ENCODE measurements at places on chromosomes 12 and 14.

- DNase-seq: no peak
Observed at GRCh38 chr14:97771340-97772045, 974.3 kb downstream of the VRK1 start.

DNA sequence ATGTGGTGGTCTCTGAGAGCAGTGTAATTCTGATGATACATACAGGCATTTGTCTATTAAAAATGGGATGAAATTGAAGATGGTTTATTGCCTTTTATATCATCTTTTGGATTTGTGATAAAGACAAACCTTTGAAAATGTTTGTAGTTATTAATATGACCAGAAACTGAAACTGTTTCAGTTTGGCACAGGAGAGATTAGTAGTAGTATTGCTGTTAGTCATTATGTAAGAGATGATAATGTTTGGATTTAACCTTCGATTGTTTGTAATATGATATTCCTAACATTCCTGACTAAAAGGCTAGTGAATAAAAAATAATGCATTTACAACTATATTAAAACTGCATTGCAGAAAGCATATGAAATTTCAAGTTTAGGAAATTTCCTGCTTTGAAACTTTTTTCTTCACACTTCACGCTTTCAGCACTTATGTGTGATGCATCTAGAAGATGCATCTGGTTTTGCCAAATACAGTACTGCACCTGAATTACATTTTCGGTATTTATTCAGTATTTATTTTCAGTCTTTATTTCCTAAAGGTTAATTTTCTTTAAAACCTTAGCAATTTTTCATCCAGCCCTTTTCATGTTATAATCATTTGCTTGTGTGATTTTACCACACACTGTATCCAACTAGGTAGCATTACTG lies 25.5 kb downstream of the ADIPOR2 start:
- no peak for DNase-seq

GRCh38 chr12:92566448-92567019 lies 136.3 kb upstream of the PLEKHG7 start:
- DNase-seq: no peak

DNA sequence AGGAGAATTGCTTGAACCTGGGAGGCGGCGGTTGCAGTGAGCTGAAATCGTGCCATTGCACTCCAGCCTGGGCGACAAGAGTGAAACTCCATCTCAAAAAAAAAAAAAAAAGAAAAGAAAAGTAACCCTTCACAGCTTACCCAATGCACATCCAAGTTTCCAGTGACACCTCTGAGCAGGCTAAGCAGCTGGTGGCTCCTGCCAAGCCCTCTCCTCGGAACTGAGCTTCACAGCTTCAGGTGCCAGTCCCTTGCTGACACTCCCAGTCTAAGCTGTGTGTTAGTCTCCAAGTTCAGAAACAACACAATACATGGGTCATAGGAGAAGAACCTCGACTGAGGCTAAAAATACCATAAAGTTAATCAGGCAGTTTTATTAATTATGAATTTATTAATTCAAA lies 7.9 kb downstream of the CD9 start:
- DNase-seq: no peak

GRCh38 chr14:65179918-65180724 lies 77.8 kb upstream of the MAX start:
- DNase-seq: no peak

DNA sequence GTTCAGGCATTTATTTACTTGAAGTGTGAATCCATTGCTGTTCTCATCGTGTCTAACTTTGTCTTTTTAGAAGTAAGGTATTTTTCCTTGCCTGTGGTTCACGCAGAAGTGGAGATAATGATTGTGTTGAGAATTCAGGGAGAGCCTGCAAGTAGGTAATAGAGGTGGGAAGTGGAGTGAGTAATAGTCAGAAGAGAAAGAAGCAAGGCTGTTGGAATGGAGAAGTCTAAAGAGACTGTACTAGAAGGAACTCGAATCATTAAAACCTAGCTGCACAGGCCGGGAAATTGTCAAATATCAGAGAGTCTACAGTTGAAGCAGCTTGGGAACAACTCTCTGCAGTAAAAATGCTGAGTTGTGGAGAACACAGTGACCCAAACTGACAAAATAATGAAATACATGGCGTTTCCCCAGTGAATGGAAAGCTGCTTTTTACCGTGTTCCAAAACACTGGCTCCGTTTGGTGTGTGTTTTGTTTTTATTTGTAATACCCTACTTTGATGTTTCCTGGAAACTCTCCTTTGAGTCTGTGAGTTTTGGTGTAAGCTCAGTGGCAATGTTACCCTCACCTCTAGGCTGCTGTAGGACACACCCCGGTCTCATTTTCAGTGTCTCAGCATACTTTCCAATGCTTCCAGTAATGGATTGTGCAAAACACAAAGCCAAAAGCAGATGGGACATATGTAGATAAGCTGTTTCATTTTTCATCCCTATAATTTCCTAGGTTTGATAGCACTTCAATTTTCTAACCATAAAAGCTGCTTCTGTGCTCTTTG lies 146.6 kb downstream of the CRADD start:
- no peak for DNase-seq

GRCh38 chr12:109331301-109331952 lies 16.3 kb upstream of the MYO1H start:
- peak; percentile 27 for DNase-seq

DNA sequence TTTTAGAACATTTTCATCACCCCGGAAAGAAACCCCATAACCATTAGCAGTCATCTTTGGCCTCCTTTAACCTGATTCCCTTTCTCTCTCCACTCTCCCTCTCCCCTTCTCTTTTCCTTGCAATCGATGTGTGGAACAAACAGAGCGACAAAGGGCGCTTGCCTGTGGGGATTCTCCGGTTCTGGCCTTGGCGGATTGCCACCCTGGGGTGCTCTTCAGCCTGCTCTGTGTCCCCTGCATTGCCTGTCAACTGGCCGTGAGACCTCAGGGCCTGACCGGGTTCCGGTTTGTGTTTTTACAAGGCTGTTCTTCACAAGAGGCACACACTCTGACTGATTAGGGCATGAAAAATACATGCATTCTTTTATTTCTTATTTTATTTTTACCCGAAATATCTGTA lies 27.8 kb downstream of the LRTM2 start:
- DNase-seq: no peak

DNA sequence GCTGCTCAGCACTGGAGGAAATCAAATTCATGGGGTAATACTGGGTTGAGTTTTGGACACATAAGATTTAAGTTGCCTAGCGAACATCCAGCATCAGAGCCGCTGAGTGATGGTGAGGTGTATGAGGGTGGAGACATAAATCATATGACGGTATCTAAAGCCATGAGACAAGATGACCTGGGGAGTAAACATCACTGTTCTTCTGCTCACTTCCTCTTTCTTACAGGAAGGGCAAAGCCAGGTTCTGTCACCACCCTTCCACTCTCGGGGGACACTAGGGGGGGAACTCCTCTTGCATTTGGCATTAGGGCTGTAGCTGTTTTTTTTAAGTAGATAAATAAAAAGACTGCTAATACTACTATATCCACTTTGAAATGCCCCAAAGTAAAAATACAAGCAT lies 24.0 kb downstream of the PRDM4 start:
- no peak for DNase-seq

DNA sequence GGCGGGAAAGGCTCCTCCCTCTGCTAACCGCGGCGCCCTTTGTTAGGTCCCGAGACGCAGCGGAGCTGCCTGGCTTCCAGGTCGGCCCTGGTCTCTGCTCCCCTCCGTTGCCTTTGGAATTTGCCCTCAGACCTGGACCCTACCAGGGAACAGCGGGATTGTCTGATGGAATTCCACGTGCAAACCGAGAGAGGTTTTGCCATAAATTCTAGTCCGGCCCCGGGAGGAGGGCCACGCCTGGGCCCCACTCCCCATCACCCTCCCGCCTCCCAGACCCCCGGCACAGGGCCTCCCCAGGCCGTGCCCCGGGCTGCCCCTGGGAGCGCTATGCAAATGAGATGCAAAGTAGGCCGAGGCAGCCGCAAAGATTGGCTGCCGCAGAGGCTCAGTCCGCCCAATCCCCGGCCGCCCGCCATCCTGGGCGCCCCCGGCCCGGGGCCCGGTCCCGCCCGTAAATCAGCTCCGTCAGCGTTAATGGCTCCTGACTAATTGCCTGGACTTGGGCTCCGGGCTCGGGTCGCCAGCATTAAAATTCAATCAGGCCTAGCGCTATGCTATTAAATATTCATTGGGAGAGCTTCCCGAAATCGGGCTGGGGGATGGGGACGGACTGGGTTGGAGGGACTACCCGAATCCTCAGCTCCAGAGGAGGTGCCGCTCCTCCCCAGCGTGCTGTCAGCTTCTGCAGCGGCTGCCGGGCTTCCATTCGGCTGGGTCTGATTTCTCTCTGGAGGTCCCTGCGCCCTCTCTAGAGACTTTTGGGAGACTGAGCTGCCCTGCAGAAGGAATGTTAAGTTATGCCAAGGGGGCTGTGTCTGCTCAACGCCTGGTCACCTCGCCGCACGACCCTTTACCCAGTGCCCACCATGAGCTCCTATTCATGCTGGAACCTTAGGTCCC lies 15.7 kb upstream of the FIGNL2 start:
- DNase-seq: no peak

GRCh38 chr12:49767333-49767732 lies 26.0 kb downstream of the TMBIM6 start:
- DNase-seq: no peak

- no peak for DNase-seq
Observed at GRCh38 chr14:97571866-97572555, 774.8 kb downstream of the VRK1 start.

- DNase-seq: no peak
Observed at GRCh38 chr12:71763677-71764379, 9.2 kb downstream of the RAB21 start.

GRCh38 chr14:23704890-23705289 lies 68.7 kb downstream of the DHRS2 start:
- DNase-seq: no peak

- DNase-seq: no peak
Observed at GRCh38 chr14:72722201-72722785, 171.6 kb downstream of the DPF3 start.

- no peak for DNase-seq
Observed at GRCh38 chr14:95527387-95528002, 7.4 kb upstream of the GLRX5 start.

DNA sequence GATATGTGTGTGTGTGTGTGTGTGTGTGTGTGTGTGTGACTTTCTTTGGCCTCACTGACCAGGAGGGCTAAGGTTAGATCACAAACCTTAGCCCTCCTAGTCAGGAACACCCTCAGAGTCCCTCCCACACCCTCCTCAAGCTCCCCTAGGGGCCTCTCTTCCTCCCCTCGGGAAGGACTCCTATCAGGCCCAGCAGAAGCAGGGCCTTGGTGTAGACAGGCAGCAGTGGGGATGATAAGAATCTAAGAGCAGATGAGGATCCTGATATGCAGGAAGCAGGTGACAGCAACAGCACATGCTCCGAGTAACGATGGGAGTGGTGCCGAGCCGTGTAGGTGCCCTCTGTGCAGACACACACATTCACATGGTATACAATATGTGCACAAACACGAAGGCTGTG lies 20.7 kb downstream of the PLEK2 start:
- no peak for DNase-seq

GRCh38 chr14:90398315-90398839 lies 1.5 kb downstream of the CALM1 start:
- no peak for DNase-seq

GRCh38 chr12:1690578-1691122 lies at the start of gene ADIPOR2:
Gene ADIPOR2, plus strand, starts transcription at chr12:1691070. Its CDS starts 63,274 bp downstream, at chr12:1754344.
- DNase-seq: peak; percentile 91

DNA sequence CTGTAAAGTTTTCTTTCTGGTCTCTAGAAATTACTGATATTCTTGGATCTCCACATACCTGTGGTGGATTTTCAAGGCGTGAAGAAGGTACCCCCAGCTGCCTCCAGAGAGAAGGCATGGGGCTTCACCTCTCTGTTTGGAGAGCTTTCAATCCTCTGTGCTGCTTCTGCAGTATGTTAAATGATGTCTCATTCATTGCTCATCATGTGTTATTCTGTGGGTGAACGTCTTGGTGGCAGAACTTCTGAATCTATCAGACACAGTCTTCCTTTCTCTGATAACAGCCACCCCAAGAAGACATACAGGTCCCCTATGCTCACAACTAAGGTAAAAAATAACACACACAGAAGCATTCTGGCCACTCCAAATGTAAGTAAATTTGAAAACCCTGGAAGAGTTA lies 221.3 kb upstream of the TMEM260 start:
- no peak for DNase-seq

DNA sequence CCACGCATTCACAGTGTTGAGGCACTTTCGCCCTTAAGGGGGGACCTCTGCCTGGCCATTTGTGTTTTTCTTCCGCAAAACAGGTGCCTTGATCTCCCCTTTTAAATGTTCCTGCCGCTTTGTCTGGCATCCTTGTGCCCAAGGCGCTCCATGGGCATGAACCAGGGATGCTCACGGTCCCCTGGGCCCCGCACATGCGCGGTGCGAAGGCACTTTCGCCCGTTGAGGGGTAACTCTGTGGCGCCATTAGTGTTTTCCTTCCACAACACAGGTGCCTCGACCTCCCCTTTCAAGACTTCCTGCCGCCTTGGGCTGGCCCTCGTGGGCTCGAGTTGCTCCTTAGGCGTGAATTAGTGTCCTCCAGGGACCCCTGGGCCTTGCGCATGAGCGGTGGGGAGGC lies 335.5 kb downstream of the ALG10 start:
- DNase-seq: no peak

DNA sequence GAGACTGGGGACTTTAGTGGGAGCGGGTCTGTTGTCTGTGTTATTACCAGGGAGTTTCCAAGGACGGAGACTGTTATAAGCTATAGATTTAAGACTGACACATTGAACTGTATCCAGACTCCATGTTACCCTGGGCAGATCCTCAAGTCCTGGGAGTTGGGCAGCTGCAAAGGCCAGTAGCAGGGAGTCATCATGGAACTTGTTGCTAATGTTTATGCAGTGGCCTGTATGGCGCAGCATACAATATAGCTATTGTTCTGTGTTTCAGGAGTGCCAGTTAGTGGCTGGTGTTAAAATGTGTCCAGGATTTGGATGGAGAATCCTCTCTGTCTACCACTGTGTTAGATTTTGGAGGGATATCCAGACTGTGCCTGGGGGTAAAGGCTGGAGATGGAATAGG lies 31.7 kb downstream of the SMOC1 start:
- no peak for DNase-seq

- DNase-seq: no peak
Observed at GRCh38 chr12:68565391-68565903, 45.3 kb upstream of the RAP1B start.

DNA sequence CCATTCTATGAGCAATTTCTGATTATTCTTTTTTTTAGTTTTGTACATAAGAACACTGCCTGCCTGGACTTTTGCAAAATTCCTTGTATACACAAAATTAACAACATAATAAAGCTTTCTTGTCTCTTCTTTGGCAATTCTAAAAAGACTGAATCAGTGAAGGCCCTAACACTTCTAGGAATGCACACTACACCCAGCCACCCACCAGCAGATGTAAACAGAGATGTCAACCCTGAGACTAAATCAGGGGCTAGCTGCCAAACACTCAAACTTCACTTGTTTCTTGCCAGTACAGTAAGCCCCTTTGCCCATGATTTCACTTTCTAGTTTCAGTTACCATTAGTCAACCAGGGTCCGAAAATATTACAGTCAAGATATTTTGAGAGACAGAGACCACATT lies 15.5 kb downstream of the DCAF5 start:
- no peak for DNase-seq

GRCh38 chr12:52561880-52562449 lies 9.0 kb upstream of the KRT71 start:
- DNase-seq: no peak

Measured in NCI-H187 (cell line).